Activated naive CD8-positive, alpha-beta T cell treated with anti-CD3 and anti-CD28 coated beads for 36 hours (primary cell): ENCODE measurements at places on chromosomes 6 and 20. TPM values are rescaled to one million over a fixed set of nuclear protein-coding genes. Genes with fewer than 3 reads are reported as not detected.

DNA sequence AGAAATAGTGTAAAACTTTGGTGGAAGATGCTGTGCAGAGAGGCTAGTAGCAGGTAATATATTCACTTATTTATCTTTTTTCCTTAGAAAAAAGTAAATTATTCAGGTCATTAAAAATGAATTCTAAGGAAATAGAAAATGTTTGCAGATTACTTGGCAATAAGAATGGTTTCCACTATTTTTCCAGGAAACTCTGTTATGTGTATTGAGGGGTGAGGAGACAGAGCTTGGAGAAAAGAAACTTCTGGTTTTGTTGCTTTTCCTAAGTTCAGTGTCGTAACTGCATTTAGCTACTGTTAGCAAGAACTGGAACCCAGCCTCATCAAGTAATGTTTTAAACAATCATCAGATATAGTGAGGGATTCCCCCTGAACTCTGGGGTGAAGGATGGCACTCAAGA, 79.2 kb upstream of the SMLR1 start:
- peaks cover 8% of the 10 kb centered on the region for H3K36me3 ChIP-seq
- no peak overlapping the region for H3K4me3 ChIP-seq
- no peak overlapping the region for H3K27ac ChIP-seq
- DNase-seq = no peak
- no peaks in the 10 kb centered on the region for H3K4me1 ChIP-seq
- H3K27me3 ChIP-seq = no peaks in the 10 kb centered on the region

DNA sequence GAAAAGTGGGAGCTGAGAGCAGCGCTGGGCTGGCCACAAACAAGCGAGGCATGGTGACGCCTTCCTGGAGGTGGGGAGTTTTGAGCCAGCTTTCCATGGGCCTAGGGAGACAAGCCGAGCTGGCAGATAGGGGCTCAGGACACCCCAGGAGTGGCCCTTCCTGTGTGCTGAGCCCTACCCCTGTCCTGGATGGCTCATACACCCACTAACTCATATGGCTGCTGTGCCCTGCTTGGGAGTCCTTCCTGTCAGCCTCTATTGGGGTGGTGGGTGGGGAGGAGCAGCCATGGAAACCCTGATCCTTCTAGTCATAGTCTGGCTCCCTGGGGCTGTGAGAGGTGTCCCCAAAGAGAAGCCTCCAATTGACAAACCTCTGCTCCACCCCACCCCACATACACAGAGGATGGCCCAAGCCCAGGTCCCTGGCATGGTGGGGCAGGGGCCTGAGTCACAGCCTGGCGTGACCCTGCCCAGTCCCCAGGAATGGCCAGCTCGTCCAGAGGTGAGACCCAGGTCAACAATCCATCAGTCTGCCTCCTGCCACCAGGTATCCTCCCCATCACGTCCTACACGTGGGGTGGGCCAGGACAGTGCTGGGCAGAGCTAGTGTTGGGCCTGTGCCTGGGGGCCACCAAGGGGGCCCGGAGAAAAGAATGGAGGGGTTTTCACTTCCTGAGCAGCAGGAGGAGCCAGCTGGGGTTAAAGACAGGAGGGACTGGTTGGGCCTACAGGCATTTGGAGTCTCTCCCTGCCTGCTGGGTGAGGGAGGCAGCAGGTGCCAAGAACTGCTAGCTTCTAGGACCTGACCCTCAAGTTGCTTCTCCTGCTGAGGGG, 52.2 kb downstream of the MRPL14 start:
- H3K27ac ChIP-seq = peak overlapping the region; percentile 85
- H3K27me3 ChIP-seq = peaks cover 30% of the 10 kb centered on the region
- no peak for DNase-seq
- H3K36me3 ChIP-seq = no peaks in the 10 kb centered on the region
- H3K4me1 ChIP-seq = peaks cover 15% of the 10 kb centered on the region

DNA sequence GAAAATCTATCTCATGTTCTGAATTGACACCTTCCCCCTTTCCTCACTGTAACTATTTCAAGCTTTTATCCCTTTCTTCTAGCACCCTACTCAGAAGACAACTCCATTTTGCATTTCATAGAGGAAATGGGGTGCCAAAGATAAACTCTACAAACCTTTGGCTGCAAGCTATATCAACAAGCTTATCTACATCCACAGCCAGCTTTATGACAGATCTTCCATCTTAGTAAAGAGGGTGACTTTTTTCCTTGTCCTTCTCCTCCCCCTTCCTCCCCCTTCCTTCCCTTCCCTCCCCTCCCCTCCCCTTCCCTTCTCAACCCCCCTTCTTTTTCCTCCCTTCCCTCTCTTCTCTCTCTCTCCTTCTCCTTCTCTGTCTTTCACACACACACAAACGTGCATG, 58.0 kb upstream of the OLIG3 start:
- no peak for DNase-seq
- H3K27me3 ChIP-seq = no peaks in the 10 kb centered on the region
- no peak overlapping the region for H3K4me3 ChIP-seq
- no peaks in the 10 kb centered on the region for H3K36me3 ChIP-seq
- H3K4me1 ChIP-seq = no peaks in the 10 kb centered on the region

- H3K36me3 ChIP-seq = peaks cover 31% of the 10 kb centered on the region
- H3K27me3 ChIP-seq = no peaks in the 10 kb centered on the region
- peak overlapping the region; percentile 52 for H3K4me3 ChIP-seq
- no peak for DNase-seq
- peak overlapping the region; percentile 90 for H3K27ac ChIP-seq
These were observed 17.2 kb upstream of the TAGAP start for GRCh38 chr6:159061805-159062563.

GRCh38 chr6:89360415-89360999, 8.0 kb upstream of the UBE2J1 start:
- H3K36me3 ChIP-seq = peaks cover 4% of the 10 kb centered on the region
- no peak for DNase-seq
- H3K27me3 ChIP-seq = no peaks in the 10 kb centered on the region
- H3K4me3 ChIP-seq = peak overlapping the region; percentile 39

DNA sequence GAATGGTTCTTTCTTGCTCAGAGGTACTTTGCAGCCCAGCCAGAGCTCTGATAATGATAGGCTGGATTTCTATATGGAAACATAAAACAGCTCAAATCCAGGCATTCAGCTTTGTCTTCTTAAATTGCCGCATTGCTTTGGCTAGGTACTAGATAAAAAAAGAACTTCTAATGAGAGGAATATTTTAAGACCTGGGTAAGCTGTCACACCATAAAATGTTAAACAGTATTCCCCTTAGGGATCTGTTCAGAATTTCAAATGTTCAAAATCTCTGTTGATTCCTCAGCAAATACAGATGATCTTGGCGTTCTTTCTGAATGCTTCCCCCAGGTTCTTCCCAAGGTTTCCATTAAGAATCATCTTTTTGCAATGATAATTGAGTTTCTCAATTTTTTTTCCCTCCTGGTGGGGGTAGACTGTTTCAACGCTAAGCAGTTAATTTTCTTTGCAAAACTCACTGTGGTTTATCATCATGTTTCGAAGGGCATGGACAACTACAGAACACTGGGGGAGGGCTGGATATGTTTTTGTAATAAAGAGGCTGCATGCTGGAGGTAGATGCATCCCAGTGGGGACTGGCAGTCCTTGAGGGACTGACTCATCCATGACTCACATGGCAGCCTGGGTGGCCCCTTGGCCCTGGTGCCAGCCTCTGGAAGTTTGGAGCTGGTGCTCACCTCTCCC, 31.0 kb downstream of the TIAM2 start:
- no peak overlapping the region for H3K27ac ChIP-seq
- no peaks in the 10 kb centered on the region for H3K36me3 ChIP-seq
- no peak overlapping the region for H3K4me3 ChIP-seq
- H3K27me3 ChIP-seq = peaks cover 11% of the 10 kb centered on the region
- no peak for DNase-seq

DNA sequence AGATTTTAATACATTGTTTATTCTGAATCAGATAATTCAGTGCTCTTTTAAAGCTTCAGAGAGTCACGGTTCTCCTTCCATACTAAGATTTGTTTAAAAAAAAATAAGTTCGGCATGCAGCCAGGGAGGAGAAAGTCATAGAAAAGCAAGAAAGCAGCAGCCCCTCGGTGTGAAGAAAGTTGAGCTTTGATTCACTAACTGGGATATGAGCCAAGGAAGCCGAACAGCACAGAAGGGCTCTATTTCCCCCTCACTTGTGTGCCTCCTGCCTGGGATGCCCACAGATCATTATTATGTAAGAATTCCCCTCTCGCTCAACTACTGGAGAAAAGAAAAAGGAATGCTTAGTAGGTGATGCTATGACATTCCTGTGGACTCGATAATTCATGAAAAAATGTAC, 69.3 kb upstream of the SYNJ2 start:
- DNase-seq = no peak
- H3K4me1 ChIP-seq = peaks cover 27% of the 10 kb centered on the region
- peaks cover 59% of the 10 kb centered on the region for H3K36me3 ChIP-seq

GRCh38 chr6:12848964-12849808, 132.6 kb downstream of the PHACTR1 start:
- H3K36me3 ChIP-seq = no peaks in the 10 kb centered on the region
- no peaks in the 10 kb centered on the region for H3K4me1 ChIP-seq
- DNase-seq = no peak

DNA sequence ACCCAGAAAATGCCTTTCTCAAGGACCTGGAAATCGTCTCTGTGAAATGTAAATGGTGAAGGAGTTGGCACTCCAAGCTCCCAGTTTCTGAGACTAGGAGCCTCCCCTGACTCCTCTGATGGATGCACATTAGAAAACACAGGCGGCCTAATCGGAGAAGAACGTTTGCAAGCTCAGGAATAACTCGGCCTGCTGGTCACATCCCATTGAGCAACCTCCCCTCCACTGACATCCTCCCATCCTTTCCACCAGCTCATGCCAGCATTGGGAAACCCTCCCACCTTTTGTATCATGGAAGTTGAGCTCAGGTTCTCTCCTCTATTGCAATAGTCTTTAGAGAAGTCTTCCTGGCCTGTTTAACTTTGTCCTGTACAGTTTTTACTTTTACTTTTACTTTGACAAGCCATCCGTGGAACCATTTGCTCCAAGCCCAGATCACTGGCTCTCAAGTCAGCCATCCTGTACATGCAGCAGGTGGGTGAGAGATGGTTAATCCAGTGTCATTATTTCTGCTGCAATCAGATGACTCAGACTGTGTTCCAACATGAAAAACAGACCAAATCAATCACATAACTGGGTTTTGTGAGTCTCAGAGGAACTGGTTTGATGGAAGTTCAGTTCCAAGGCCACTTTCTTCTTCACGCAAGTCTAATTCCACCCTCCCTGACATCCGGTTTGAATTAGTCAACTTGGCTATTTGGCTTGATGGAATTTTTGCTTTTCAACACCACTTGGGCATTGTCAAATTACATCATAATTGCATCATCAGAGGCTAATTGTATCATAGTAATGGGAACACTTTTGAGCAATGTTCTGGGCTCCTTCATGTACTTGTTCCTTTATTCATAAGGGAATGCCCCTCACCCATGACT, 619.4 kb upstream of the CDH4 start:
- H3K27me3 ChIP-seq = no peaks in the 10 kb centered on the region
- no peaks in the 10 kb centered on the region for H3K36me3 ChIP-seq
- H3K27ac ChIP-seq = no peak overlapping the region
- no peaks in the 10 kb centered on the region for H3K4me1 ChIP-seq

DNA sequence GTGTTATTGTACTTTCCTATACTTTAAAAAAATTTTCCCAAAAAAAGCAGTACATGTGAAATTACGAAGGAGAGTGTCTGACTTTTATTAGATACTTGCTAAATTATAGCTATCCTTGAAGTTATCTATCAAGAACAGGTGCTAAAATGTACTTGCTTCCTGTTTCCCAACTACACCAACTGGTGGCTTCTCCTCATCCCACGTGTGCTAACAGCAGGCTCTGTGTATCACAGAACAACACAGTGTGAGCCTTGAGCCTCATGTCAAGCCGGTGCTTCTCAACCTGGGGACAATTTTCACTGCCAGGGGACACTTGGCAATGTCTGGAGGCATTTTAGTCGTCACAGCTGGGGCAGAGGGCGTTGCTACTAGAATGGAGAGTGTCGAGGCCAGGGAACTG, 36.2 kb upstream of the CDYL start:
- H3K4me1 ChIP-seq = no peaks in the 10 kb centered on the region
- no peak overlapping the region for H3K4me3 ChIP-seq
- no peaks in the 10 kb centered on the region for H3K36me3 ChIP-seq
- peaks cover 8% of the 10 kb centered on the region for H3K27me3 ChIP-seq
- H3K27ac ChIP-seq = no peak overlapping the region

- no peak for DNase-seq
- H3K4me1 ChIP-seq = peaks cover 62% of the 10 kb centered on the region
- H3K4me3 ChIP-seq = no peak overlapping the region
- no peak overlapping the region for H3K27ac ChIP-seq
These were observed 25.8 kb upstream of the CEP85L start for GRCh38 chr6:118677193-118677592.

DNA sequence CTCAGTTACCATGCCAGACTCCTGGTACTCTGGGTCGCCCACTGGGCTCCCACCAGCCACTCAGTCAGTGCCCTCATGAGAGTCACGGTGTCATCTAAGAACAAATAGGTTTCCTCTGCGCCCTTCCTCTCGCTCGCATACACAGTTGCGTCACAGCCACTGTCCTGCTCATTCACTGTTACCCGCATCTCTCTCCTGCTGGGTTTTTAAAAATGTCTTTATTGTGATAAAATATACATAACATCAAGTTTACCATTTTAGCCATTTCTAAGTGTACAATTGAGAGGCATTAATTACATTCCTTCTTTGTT, 4.0 kb downstream of the TEAD3 start:
- peaks cover 6% of the 10 kb centered on the region for H3K4me1 ChIP-seq
- no peak for DNase-seq
- peaks cover 3% of the 10 kb centered on the region for H3K27me3 ChIP-seq

DNA sequence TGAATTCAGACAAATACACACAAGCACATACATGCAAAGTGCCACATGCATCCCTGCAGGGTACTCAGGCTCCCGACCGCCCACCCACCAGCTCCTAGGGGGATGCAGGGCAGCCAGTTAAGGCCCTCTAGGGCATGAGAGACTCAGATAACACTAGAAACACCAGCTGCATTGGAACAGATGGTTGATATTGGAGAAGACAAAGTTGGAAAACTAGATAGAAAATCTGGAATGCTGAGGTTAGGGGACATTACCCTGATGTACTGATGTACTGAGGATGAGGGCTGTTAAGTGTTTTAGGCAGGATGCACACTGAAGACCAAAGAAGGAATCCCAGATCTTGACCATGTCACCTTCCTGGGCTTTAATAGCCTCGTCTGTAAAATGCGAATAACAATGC, 134.6 kb upstream of the ECI2 start:
- H3K27ac ChIP-seq = no peak overlapping the region
- H3K4me3 ChIP-seq = no peak overlapping the region
- peaks cover 8% of the 10 kb centered on the region for H3K27me3 ChIP-seq
- no peaks in the 10 kb centered on the region for H3K36me3 ChIP-seq
- H3K4me1 ChIP-seq = no peaks in the 10 kb centered on the region
- DNase-seq = no peak

GRCh38 chr20:7490288-7490687, 450.0 kb downstream of the HAO1 start:
- DNase-seq = no peak
- H3K27me3 ChIP-seq = no peaks in the 10 kb centered on the region
- H3K4me3 ChIP-seq = no peak overlapping the region
- H3K36me3 ChIP-seq = no peaks in the 10 kb centered on the region

The ZNF337 gene
- 11.2 TPM for total RNA-seq

The PTPRK gene
- total RNA-seq = 13.4 TPM

The SLC22A1 gene
- 0.85 TPM for total RNA-seq

The PCSK2 gene
- not detected for total RNA-seq

The DYNLT1 gene
- 70.9 TPM for total RNA-seq

The RAB44 gene
- not detected for total RNA-seq

The TPBG gene
- not detected for total RNA-seq

The CLIC5 gene
- 0.50 TPM for total RNA-seq

The FAM50B gene
- total RNA-seq = 8.7 TPM
